NCI-H1048 (cell line): ENCODE measurements at places on chromosomes 12 and 14.

DNA sequence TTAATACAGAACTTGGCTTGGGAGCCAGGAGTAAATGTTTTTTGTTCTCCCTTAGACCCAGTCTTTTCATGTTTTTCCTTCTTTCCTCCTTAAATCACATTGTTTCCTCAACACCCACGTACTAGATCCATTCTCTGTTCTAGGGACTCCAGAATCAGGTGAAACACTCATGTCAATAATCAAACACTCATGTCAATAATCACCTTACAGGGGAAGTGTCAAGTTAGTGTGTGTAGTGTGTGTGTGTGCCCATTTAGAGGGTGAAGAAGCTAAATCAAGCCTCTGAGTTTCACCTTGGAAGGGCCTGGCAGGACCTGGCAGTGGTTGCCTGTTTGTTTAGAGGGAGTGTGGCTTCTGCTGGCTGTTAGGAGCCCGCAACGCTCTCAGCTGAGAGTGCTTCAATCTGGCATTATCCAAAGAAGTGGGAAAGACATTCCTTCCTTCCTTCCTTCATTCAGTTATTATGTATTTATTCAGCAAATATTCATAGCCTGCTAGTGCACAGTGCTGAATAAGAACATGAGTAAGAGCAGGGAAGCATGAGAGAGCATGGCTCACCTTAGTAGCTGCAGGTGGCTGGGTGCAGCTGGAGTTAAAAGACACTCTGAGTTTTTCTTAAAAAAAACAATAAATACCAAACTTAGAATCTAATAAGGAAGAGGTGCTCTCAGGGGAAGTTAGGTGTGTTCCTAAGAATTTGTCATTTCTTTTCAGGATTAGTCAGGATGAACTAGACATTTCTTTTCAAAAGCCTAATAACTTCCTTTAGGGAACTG is 17.6 kb upstream of the EID3 start:
- no peak for DNase-seq

DNA sequence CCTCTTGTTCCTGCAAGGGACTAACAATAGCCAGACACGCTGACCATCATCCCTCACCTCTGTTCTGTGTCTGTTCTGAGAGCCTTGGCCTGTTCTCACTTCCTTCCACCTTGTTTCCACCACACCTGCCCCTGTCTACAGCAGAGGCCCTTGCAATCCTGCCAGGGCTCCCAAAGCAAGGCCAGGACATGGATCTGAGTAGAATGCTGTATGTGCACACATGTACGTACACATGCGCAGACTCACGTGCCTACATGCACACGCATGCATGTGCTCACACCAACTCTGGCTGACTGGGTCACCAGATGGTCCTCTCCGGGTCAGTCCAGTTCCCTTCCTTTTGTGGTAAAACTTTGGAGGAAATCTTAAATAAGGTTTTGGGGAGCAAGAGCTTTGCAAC is 133.0 kb upstream of the C14orf180 start:
- no peak for DNase-seq

GRCh38 chr12:77932216-77932615 is 101.5 kb downstream of the NAV3 start:
- no peak for DNase-seq

GRCh38 chr14:77175843-77176242 is 5.8 kb upstream of the TMEM63C start:
- no peak for DNase-seq
